T-cell (primary cell): ENCODE measurements at places on chromosomes 5 and 9.

DNA sequence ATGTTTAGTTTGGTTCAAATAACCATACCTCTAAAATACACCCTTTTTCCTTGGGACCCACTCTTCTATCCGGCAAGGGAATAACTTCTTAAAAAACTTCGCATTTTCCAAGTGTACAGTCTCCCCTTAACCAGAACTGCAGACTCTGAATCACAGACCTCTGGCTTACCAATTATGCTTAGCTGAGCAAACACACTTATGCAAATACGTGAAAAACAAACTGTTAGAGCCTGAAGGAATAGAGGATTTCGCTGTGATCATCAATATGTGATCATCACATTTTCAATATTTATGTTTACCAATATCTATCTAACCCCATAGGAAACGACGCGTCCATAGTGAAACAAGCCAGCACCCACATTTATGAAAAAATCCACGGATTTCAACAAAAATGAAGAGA is 1.3 kb downstream of the LPAR1 start:
- H3K4me1 ChIP-seq, result peaks cover 3% of the 10 kb centered on the region
- DNase-seq, result no peak
- peaks cover 14% of the 10 kb centered on the region for H3K27me3 ChIP-seq
- no peak overlapping the region for H3K27ac ChIP-seq
- no peak overlapping the region for H3K4me3 ChIP-seq
- no peaks in the 10 kb centered on the region for H3K36me3 ChIP-seq

- DNase-seq, result no peak
- no peak overlapping the region for H3K27ac ChIP-seq
- H3K27me3 ChIP-seq, result no peaks in the 10 kb centered on the region
- no peaks in the 10 kb centered on the region for H3K4me1 ChIP-seq
- no peaks in the 10 kb centered on the region for H3K36me3 ChIP-seq
- H3K4me3 ChIP-seq, result no peak overlapping the region
Measured at GRCh38 chr5:8949908-8950307, 596.0 kb downstream of the SEMA5A start.

DNA sequence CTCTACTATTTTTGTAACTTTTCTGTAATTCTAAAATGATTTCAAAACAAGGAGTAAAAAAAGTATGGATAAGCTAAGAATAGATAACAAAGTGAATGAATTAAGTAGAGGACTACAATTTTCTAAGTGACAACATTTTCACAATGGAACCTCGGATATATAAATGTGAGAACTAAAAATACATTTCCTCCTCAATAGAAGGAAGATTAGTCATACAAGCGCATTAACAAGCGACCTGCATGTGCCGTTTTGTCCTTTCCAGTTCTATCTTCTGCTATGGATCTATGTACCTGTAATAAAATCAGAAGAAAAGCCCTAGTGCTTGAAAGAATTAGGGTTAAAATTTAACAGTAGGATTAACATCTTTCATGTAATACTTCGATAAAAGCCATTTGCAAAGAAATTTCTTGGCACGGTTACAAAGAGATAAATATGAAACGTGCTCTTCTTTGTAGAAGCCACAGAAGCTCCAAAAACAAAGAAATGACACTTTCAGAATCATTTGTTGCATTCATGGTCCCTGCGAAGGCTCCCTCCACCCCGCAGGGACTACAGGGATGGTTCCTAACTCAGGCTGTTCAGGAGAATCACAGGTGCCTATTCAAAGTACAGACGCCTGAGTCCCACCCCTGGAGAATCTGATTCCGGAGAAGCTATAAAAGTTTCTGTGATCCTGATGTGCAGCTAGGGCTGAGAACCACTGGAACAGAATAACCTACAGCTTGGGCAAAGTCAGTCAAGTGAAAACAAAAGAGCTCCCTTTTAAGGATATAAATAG is 216.6 kb upstream of the EFNA5 start:
- DNase-seq, result no peak
- H3K4me1 ChIP-seq, result peaks cover 19% of the 10 kb centered on the region
- no peaks in the 10 kb centered on the region for H3K36me3 ChIP-seq
- peak overlapping the region; percentile 44 for H3K4me3 ChIP-seq

- H3K27me3 ChIP-seq, result no peaks in the 10 kb centered on the region
- no peak for DNase-seq
- no peak overlapping the region for H3K27ac ChIP-seq
- H3K4me1 ChIP-seq, result no peaks in the 10 kb centered on the region
- H3K4me3 ChIP-seq, result no peak overlapping the region
Measured at GRCh38 chr5:115496936-115497576, 47.5 kb downstream of the FEM1C start.
